RWPE1 (cell line): ENCODE measurements at places on chromosomes 13 and 19.
A peak's percentile ranks its signal among the peaks of the same experiment; 100 is the strongest.

DNA sequence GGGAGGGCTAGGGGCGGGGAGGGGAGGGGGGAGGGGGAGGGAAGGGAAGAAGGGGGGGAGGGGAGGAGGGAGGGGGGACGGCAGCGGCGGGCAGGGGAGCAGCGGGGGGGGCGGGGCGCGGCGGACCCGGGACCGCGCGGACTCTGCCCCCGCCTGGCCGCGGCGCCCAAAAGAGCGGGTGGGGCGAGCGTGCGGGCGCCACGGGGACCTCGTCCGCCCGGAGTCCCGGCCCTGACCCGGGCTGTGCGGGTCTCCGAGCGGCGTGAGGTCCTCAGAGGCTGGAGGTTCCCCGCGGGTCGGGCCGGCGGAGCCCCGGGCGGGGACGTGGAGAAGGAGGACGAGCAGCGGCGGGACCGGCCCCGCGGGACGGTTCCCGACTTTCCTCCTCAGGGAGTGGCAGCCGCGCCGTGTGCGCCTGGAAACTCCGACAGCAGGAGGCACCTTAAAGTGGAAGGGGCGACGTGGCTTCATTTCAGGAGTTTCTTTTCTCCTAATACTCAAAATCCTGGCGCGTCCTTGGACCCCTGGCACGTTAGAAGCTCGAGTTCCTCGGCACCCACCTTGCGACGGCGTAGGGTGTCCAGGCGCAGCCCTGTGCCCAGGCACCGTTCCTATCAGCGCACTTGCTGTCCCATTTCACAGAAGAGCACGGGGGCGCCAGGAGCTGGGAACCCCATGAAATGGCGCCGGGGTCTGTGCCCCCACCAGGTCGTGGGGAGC is 518 bp upstream of the PLPP2 start:
- DNase-seq = no peak

DNA sequence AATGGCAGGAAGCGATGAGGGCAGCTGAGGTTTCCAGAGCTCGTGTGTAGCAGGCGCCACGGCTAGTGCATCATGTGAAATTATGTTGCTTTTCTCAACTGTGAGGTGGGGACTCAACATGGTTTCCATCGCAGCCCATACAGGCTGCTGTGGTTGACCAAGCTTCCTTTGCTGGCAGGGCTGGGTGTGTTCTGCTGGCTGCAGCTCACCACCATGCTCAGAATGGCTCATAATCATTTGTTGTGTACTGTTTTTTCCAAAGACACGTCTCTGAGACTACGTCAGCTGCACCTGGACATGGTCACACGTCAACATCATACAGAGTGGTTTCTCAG is 16.1 kb upstream of the RASA3 start:
- no peak for DNase-seq

DNA sequence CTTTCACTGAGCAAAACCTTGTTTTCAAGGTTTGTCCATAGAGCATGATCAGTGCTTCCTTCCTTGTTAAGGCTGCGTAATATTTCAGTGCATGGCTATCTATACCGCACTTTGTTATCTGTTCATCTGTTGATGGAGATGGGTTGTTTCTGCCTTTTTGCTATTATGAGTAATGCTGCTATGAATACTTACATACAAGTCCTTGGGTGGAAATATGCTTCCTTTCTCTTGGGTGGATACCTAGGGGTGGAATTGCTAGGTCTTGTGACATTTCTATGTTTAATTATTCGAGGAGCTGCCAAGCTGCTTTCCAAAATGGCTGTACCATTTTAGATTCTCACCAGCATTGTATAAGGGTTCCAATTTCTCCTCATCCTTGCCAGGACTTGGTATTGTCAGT is 70.9 kb downstream of the SPATA13 start:
- DNase-seq = no peak

DNA sequence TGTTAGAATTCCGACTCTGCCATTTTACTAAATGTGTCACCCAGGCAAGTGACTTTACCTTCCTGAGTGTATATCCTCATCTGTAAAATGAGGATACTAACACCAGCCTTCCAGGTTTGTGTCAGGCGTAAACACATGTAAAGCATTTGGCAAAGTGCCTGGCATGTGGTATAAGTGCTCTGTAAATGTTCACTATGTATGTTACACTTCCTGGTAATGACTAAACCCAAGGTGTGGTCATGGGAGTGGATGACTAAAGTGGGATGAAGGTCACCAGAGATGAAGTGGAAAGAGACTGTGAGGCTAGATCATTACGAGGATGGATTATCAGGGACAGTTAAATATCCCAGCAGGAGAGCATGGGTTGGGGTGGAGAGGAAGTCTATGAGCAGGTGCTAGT is 25.6 kb downstream of the DEDD2 start:
- peak; percentile 93 for DNase-seq

DNA sequence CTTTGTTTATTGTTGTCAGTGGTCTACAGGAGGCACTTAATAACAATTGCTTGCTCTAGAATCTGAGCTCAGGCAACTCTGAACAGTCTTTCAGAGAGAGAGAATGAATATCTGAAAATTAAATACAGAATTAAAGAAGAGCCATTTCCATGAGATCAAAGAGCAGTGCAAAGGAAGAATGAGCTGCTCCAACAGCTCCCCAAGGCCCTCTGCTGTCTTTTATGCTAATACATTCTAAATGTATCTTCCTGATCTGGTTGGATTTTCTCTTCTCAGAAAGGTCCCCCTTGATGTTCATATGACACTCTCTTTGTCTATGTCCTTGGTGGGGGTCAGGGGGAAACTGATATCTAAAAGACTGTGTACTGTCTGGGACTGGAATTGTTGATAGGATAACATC is 1029.6 kb downstream of the PCDH9 start:
- no peak for DNase-seq

- DNase-seq = no peak
Measured at GRCh38 chr13:75264611-75265010, 217.4 kb downstream of the TBC1D4 start.

GRCh38 chr13:97321616-97322321 is 99.6 kb downstream of the MBNL2 start:
- DNase-seq = no peak
